AG09309 (cell line): ENCODE measurements at places on chromosomes 4 and X.

DNA sequence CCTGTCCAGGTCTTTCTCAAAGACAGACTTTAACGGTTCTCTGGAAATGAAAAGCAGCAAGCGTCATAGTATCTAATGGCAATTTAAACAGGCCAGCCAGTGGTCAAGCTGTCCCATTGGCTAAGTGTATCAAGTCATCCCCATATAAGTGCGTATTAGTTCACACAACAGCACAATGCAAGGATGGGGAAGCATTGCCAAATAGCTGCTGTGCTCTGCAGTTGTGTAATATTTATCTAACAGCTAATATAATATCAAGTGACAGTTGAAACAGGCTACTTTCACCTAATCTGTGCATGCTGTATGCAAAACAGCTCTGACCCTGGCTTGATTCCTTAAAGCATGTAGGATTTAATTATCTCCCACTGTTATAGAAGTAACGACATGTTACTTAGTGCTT is 134.8 kb upstream of the PPARGC1A start:
- no peak for DNase-seq

GRCh38 chrX:71181558-71181909 is 36.9 kb downstream of the NLGN3 start:
- no peak for DNase-seq

GRCh38 chrX:96985046-96985445 is 101.3 kb downstream of the RPA4 start:
- no peak for DNase-seq

DNA sequence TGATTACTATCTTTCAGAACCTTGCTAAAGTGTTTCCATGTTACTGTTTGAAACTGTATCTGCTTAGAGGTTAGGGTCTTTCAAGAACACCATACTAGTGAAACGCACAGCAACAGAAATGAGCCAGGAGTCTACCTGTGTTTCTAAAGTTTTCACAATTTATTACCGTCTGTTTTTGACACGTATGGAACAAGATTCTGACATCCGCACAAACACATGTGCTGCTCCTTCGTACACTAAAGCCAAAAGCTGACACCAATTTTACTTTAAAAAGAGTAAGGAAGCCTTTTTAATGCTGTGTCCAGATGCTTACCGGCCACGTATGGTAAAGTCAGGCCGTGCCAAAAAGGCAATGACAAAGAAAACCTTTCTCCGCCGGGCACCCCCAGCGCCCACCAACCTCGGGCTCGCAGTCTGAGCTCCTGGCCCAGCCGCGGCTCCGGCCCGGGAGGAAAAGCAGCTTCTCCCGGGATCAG is 532 bp downstream of the RPS4X start:
- no peak for DNase-seq

GRCh38 chr4:8744083-8744805 is 127.4 kb downstream of the HMX1 start:
- DNase-seq = no peak

DNA sequence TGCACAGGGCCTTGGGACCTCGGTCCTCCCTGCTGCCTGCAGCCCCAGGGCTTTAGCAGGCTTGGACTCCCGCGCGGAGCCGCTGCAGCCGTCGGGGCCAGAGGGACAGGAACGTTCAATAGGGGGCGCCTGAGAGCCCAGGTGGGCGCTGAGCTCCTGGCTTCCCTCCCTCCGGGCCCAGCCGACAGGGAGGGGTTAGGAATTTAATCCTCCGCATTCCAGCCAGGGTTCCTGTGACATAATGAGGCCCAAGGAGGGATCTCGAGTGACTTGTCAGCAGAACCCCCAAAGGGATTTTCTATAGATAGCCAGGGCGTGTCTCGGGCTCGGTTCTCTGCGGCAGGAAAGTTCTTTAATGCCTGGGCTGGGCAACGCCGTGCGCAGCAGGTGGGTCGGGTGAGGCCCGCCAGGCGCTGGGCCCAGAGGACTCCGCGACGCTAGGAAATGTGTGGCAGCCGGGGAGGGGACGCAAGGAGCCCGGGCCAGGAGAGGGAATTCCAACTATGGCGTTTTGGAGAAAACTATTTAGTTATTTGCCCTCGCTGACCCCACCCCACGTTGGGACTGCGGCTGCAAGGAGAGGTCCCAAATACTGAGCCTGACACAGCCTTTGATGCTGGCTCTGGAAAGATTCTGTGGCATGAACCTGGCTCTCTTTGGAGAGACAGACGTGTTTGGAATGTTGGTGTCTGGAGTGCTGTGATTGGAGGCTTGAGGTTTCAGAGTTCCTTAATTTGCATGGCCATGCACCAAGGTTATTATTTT is 285.2 kb upstream of the GATB start:
- no peak for DNase-seq

DNA sequence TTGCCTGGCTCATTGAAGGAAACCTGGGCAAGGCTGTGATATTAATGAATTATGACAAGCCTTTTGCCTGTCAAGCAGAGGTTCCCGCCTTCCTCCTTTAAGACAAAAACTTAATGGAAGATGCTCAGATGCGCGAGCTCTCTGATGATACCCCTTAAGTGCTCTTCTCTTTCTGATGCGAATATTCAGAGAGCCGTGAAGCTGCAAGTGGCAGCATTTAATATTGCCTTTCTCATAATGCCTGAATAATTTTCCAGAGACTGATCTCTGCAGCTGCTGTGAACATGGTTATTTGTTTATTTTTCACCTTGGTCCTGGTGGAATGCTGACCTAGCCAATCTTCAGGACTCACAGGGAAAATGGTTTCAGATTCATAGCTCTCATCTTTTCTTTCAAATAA is 251.8 kb downstream of the TENM3 start:
- DNase-seq = no peak

GRCh38 chrX:151359341-151359740 is 37.7 kb upstream of the VMA21 start:
- DNase-seq = no peak

DNA sequence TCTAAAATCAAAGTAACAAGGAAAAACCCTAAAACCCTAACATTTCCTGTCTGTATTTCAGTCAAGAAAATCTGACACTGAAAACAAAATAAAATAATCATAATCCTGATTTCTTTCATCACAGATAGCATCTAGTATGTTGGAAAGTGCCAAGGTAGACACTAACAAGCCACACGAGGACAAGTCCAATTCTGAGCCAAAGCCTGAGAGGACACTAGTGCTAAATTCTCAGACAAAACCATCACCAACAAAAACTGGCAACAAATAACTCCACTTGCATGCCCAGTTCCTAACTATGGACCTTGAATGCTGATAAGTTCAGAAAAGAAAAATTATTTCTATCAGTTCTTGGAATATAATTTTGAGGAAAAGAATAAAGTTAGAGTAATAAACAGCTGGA is 113.7 kb downstream of the MANBA start:
- no peak for DNase-seq

GRCh38 chr4:67712000-67712625 is 11.2 kb upstream of the UBA6 start:
- DNase-seq = no peak

- DNase-seq = no peak
These were observed 46.6 kb upstream of the DHX15 start for GRCh38 chr4:24630937-24631336.

- no peak for DNase-seq
These were observed 710 bp downstream of the PRKG2 start for GRCh38 chr4:81214144-81214880.
